Stimulated activated CD4-positive, alpha-beta T cell treated with anti-CD3 and anti-CD28 coated beads, TNF-alpha, amount 100 ng/mL, for 48 hours (primary cell): ENCODE measurements at places on chromosomes 1 and 21.

GRCh38 chr1:67755619-67756018 lies 70.6 kb downstream of the GADD45A start:
- DNase-seq, result no peak

- no peak for DNase-seq
These were observed 808 bp downstream of the C1orf116 start for GRCh38 chr1:207031632-207032264.

DNA sequence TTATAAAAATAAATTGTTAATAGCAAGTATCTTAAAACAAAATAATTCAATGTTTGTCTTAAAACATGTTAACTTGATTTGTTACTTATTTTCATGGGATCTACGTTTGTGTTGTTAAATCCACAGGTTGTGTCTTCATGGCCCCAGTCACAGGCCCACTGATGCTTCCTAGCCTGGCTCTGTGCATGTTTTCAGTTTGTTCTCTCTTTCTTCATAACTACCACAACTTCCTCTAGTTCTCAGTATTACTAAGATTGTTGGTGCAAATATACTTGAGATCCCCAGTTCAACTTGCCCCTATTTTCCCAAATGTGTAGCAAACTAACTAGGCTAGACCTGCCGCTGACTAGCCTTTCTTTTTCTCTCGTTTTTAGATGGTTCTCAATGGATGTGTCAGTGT lies 250.5 kb downstream of the NRIP1 start:
- DNase-seq, result no peak

GRCh38 chr1:190658907-190659306 lies 181.2 kb upstream of the BRINP3 start:
- DNase-seq, result no peak

- no peak for DNase-seq
These were observed 61.4 kb upstream of the FMN2 start for GRCh38 chr1:240030236-240030635.

DNA sequence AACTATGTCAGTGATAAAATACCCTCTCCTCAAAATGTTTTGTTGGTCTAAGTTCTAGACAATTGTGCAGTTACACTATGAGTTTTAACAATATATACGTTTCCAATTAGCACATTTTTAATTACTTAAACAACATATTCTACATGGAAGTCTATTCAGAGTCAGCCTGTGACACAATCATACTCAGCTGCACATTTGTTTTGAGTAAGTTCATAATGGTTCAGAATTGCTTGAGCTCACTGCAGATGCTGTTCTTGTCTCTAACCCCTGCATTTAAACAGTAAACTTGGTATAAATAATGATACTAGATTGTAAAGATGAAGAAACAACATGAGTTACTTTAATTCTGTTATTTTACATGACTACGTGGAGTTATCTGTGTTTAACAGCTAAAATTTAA lies 30.6 kb downstream of the CDKN2C start:
- no peak for DNase-seq

GRCh38 chr1:207319199-207319598 lies 2.3 kb upstream of the CD55 start:
- no peak for DNase-seq

DNA sequence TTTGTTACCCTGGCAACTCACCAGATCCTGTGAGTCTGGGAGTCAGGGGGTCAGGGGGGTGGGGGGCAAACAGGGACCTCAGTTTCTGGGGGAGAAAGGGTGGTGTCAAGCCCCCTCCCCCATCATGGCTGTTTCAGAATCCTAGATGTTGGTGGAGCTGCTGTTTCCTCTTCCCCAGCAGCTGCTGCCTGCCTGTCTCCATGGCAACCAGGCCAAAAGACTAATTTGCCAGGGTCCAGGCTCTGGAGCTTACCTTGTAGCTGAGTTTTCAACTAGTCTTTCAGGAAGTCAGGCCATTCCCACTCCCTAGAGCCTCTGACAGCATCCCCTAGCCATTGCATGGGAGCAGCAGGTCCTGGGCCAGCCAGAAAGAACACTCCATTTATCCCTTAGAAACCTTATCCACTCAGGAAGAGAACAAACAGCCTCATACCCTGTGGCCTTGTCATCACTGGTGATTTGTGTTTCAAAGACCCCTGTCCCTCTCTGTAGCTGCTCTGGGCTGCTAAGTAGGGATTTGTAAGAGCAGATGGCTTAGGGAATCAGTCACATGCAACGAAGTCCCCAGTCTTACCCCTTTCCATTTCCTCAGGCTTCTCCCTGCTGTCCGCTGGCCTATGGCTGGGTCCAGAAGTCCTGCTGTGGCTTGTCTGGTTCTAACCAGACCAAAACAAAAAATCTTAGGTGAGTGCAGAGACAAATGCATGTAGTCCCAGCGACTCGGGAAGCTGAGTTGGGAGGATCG lies 21.5 kb upstream of the STMN1 start:
- DNase-seq, result no peak
